ENCODE measurements at places on chromosomes 16 and 17. TPM values are rescaled to one million over a fixed set of nuclear protein-coding genes. Genes with fewer than 3 reads are reported as not detected.

Gene SLC16A11
- 0.16 TPM for total RNA-seq

Gene TMEM92
- 0.16 TPM for total RNA-seq

Gene CCDC78
- total RNA-seq, result 2.0 TPM

Gene DPEP2
- not detected for total RNA-seq

Gene CIAO3
- total RNA-seq, result 24.3 TPM

Gene TNFSF13
- 0.34 TPM for total RNA-seq

Gene EMC8
- 19.9 TPM for total RNA-seq

Measured in bronchial smooth muscle cell (primary cell).